ENCODE measurements at places on chromosomes 3 and 15.

- no peak for DNase-seq
These were observed 33.1 kb downstream of the FLNB start for GRCh38 chr3:58041182-58041825.

- DNase-seq: no peak
These were observed 22.8 kb downstream of the ATP2C1 start for GRCh38 chr3:130916507-130917167.

- DNase-seq: no peak
These were observed 27.7 kb downstream of the PTX3 start for GRCh38 chr3:157464321-157464720.

- no peak for DNase-seq
These were observed 56.3 kb upstream of the TMCO5A start for GRCh38 chr15:37877851-37878741.

DNA sequence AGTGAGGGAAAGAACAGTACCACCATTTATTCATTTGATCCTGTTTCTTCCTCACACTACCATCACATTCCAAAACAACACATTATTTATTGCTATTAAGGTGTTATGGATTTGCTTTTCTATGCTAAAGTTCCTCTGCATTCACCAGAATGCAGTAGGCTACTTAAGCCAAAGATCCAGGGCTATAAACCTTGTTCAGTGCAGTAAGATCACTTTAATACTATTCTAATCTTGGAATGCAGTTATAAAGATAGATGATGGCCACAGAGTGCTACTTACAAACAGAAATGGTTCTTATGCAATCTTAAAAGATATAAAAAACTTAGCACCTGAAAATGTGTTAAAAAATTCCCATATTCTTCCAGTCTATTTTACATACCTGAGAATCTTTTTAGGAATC lies 107.5 kb upstream of the TSPAN3 start:
- DNase-seq: no peak

DNA sequence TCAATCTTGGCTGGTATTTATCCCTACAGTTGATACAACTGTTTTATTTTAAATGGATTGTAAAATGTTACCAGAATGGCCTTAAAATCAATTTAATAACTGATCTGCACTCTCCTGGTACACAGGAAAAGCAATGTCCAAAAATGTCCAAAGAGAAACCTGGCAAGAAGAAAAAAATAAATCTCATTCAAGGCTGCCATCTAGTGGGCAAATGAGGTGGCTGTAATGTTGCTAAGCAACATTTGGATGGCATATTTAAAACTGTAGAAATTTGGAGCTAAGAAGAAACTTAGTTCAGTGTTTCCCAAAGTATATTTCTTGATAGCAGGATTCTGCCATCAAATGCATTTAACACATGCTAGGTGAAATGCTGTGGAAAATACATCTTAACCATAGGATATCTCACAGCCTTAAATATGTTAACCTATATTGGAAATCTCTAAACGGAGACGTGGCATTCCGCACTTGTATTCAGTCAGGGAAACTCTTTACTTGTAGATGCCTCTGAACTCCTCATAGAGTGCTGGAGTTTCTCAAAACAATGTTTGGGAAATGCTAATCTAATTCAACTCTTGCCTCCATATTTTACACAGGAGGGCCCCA lies 216.8 kb downstream of the ERC2 start:
- peak; percentile 1 for DNase-seq

DNA sequence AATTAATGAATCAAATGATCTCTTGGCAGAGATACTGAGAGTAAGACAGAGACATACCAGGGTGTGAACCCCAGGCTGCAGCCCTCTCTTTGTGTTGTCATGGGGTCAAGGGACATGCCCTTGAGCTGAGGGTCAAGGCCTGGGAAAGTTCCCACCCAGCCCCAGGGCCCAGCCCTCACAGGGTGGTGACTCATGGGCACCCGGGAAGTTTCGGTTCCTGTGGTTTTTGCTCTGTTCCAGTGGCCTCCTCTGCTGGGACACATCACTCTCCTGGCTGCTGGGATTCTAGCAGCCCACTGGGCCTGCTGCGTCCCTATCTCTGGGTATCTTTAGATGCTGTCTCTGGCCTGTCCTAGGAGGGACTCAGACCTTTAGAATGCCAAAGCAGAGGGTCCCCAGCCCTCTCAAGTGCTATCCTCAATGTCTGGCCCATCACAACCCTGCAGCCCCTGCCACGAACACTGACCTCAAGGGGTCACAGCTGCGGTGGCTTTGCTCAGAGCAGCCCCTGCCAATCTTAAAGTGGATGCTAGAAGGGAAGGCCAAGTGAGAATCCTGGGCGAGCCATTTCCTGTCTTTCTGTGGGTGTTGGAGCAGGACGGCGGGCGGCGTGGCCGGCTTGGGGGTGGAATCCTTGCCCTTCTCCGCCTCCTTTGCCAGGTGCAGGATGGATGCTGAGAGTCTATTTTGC lies 148.4 kb upstream of the TLE3 start:
- no peak for DNase-seq

DNA sequence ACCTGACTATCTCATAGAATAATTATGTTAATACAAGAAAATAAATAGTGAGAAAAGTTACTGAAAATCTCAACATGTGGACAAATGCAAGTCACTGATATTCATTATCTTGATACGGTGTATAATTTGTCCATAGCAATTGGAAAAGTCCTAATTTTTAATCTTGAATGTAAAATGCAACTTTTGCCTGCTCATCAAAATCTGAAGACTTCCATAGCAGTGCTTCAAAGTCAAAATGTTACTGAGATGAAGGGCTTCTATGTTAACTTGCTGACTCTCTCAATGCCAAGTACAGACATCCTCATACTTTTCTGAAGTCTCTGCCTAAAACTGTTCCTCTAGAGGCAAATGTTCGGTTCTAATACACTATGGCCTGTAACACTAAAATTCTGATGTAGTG lies 1300.1 kb upstream of the EPHA6 start:
- DNase-seq: no peak

GRCh38 chr3:16846373-16847080 lies 38.2 kb upstream of the PLCL2 start:
- no peak for DNase-seq

DNA sequence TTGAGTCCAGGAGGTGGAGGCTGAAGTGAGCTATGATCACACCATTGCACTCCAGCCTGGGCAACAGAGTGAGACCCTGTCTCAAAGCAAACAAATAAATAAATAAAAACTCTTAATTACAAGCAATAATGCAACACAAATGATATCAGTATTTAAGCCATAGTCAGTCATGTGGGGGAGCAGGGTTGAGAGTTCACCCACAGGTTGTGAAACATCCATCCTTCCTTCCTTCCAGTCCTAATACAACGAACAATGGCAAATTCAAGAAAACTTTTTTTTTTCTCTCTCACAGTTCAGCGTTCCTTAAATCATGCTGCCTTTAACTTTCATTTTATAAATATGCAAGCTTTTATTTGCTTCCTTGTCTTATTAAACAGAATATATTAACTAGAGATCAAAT lies 24.1 kb downstream of the ZNF592 start:
- no peak for DNase-seq

DNA sequence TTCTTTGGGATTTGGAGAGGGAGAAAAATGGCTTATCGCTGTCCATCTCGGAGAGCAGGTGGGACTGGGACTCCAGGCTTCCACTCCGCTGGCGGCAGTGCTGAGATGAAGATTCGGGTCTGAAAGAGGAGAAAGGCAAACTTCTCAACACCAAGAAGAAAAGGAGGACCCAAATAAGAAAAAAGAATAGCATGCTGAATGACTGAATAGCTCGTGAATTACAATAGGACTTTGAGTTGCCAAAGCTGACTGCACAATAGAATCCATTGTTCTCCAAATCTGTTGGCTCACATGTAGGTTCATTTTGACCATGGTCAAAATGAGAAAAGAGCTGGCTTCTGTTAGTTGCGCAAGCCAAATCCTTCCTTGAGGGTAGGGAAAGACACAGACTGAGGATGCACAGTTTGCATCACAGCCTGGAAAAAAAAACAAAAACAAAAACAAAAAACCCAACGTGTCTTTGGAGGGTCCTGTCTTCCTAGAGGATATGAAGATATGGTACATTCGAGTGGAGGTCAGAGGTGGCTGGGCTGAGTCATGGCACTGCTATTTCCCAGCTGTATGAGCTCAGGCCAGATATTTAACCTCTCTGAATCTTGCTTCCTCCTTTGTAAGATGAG lies 59.3 kb upstream of the LMOD3 start:
- no peak for DNase-seq

DNA sequence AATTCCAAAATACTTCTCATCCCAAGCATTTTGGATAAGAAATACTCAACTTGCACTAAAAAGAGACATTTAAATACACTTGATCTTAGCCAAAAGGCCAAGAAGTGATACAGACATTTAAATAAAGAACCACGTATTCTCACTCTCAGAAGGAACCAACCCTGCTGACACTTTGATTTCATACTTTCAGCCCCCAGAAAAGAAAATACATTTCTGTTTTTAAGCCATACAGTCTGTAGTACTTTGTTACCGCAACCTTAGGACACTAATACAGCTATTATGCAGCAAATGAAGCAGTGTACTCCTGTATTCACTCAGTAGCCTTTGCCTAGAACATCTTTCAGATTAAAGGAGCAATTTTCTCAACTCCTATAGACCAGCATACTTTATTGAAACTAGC lies 86.7 kb downstream of the TBC1D5 start:
- DNase-seq: no peak

- no peak for DNase-seq
These were observed 483 bp downstream of the MEX3B start for GRCh38 chr15:82045179-82045891.

DNA sequence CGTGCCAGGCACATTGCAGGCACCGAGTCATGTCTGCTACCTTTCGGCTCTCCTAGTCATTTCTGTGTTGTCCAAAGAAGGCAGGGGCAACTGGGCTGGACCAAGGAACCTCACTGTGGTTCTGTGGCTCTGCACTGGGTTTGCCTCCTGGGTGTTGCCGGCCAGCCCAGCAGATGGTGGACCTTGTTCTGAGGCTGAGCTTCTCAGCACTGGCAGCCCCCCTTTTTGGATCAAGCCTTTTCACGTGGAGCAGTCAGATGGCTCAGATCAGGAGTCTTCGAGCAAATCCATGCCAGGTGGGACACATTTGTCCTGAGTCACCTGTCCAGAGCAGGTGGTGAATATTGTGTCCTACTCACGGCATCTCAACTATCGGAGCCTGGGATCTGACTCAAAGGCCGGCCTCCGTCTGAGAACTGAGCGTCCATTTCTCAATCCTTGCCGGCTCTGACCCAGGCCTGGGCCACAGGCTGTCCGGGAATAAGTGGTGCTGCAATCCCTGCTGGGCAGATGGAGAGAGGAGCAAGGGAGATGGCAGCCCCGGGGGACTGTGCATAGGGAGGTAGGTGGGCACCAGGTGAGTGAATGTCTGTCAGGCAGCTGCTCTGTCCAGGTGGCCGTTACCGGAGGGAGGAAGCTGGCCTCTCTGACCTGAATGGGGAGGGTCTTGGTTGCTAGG lies at the start of gene IL16:
TSS of gene IL16 (plus strand) at position 304 of the 679 bp plus-strand sequence. CDS start 28,521 bp downstream, outside the sequence.
- DNase-seq: no peak

DNA sequence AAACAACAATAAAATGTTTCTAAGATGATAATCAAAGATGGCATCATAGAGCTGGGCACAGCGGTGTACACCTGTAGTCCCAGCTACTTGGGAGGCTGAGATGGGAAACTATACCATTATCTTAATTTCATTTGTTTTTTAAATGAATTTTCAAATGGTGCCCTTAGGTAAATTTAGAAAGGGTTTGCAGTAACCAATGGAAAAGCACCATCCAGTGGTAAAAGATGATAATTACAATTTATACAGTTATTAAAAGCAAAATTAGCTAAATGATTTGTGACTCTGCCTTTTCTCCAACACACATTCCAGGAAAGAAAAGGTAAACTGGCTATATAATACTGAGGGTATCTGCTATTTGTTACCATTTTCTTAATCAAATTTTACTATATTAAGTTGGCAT lies 14.4 kb upstream of the ANKRD28 start:
- DNase-seq: no peak

GRCh38 chr15:40233727-40234577 lies 4.9 kb upstream of the PAK6 start:
- no peak for DNase-seq

- DNase-seq: no peak
These were observed 2.3 kb downstream of the TJP1 start for GRCh38 chr15:29819979-29820378.

DNA sequence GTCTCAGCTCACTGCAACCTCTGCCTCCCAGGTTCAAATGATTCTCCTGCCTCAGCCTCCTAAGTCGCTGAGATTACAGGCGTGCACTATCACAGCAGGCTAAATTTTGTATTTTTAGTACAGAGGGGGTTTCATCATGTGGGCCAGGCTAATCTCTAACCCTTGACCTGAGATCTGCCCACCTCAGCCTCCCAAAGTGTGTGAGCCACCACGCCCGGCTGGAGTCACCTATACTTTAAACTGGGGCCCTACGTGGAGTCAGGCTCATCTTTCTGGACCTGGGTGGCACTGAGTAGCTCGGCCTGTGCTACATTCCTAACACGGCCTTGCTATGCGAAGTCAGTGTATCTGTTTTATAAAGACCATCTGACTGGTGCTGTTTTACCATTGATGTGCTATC lies 5.8 kb downstream of the GPR171 start:
- no peak for DNase-seq

- DNase-seq: no peak
These were observed 169.1 kb upstream of the TSPAN3 start for GRCh38 chr15:77239882-77240608.

GRCh38 chr3:8482960-8483665 lies 18.5 kb upstream of the LMCD1 start:
- no peak for DNase-seq

DNA sequence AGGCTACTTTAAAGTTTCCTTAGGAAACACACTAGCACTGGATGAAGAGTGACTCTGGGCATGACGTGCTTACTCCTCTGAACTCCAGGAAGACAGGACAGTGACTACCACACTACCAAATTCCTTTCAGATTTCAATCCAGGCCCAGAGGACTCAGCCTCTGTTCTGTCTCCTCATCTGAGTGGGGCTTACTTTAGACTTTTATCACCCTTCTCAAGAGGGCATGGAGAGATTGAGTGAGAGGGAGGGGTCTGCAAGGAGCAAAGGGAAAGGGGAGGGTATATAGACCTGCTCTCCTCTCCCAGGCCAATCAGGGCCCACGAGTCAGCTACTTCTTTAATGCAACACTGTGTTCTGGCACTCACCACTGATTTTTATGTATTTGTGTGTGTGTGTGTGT lies 29.4 kb upstream of the RSL24D1 start:
- DNase-seq: no peak

DNA sequence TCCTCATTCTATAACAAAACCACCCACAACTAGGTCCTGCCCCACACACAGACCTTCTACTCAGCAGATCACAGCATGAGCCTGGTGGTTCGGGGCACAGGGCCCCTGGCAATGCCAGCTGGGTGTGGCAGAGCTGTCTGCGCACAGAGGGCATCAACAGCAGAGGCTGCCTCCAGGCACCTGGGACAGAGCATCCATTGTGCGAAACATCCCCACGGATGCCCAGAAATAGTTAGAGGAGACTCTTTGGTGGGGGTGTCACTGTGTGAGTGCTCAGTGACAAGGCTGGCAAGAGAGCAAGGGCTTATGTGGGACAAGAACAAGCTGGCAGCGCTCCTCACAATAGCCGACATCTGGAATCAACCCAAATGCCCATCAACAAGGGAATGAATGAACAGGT lies 487.4 kb upstream of the PROK2 start:
- DNase-seq: no peak
